ENCODE measurements at places on chromosomes 2 and 18. TPM values are rescaled to one million over a fixed set of nuclear protein-coding genes. Genes with fewer than 3 reads are reported as not detected.

DNA sequence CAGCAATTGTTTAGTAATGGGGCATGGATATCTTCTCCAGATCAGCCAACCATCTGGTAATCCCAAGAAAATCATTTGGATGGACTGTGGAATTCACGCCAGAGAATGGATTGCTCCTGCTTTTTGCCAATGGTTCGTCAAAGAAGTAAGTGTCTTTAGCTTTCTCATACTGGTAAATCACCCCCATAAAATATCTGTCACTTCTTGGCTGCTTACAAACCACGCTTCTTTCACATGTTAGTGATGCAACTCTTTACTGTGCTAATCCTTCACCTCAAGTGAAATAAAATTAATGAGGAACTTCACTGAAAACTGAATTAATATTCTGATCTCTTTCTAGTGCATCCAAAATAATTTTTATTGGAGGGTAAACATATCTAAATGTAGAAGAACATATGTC lies 18.9 kb downstream of the CPO start:
- H3K36me3 ChIP-seq = no peaks in the 10 kb centered on the region
- peaks cover 4% of the 10 kb centered on the region for H3K4me1 ChIP-seq
- no peaks in the 10 kb centered on the region for H3K27me3 ChIP-seq
- DNase-seq = no peak

GRCh38 chr2:23347471-23348092 lies 37.4 kb upstream of the KLHL29 start:
- H3K27me3 ChIP-seq = no peaks in the 10 kb centered on the region
- H3K27ac ChIP-seq = no peak overlapping the region
- DNase-seq = no peak
- H3K4me1 ChIP-seq = no peaks in the 10 kb centered on the region

- H3K4me3 ChIP-seq = no peak overlapping the region
- H3K4me1 ChIP-seq = peaks cover 10% of the 10 kb centered on the region
- H3K27ac ChIP-seq = no peak overlapping the region
- no peak for DNase-seq
- no peaks in the 10 kb centered on the region for H3K27me3 ChIP-seq
Measured at GRCh38 chr2:147482111-147482895, 362.5 kb upstream of the ACVR2A start.

- no peak overlapping the region for H3K27ac ChIP-seq
- no peak overlapping the region for H3K4me3 ChIP-seq
- peaks cover 23% of the 10 kb centered on the region for H3K4me1 ChIP-seq
- no peaks in the 10 kb centered on the region for H3K36me3 ChIP-seq
Measured at GRCh38 chr18:62374410-62374965, 49.4 kb downstream of the TNFRSF11A start.

- H3K27ac ChIP-seq = no peak overlapping the region
- H3K4me3 ChIP-seq = no peak overlapping the region
- DNase-seq = no peak
Measured at GRCh38 chr2:173151671-173152401, 76.2 kb downstream of the MAP3K20 start.

Gene GALR1
- 0.33 TPM for total RNA-seq

DNA sequence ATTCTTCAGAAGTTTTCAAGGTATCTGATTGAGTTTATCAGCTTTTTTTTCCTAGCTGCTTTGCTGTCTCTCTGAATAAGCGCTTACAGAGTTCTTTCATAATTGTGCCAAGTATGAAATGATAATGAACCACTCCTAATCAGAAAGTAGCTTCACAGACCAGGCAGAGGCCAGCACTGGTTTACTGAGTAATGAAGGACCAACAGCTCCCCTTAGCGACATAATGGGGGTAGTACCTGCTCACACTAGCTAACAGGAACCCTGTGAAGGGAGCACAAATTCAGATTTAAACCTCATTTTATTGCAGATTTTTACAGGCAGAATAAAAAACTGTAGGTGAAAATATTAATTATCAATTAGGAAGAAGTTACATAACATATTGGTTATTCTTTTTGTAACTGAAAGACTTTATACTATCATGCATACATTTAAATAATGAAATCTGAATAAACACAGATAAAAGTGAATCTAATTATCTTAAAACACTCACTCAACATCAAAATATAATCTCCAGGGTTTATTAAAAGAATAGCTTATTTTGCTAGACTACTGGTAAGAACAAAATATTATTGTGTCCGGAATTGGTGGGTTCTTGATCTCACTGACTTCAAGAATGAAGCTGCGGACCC lies 53.7 kb upstream of the LRRC30 start:
- no peak overlapping the region for H3K4me3 ChIP-seq
- no peaks in the 10 kb centered on the region for H3K4me1 ChIP-seq
- H3K27me3 ChIP-seq = no peaks in the 10 kb centered on the region

GRCh38 chr18:69808399-69808798 lies 139.3 kb downstream of the CD226 start:
- no peak overlapping the region for H3K27ac ChIP-seq
- H3K36me3 ChIP-seq = no peaks in the 10 kb centered on the region
- H3K4me3 ChIP-seq = no peak overlapping the region
- H3K27me3 ChIP-seq = no peaks in the 10 kb centered on the region

Gene TACR1
- total RNA-seq = 0.54 TPM

GRCh38 chr2:223319601-223320000 lies 267.6 kb downstream of the KCNE4 start:
- H3K27me3 ChIP-seq = no peaks in the 10 kb centered on the region
- DNase-seq = no peak
- no peak overlapping the region for H3K4me3 ChIP-seq
- peaks cover 6% of the 10 kb centered on the region for H3K4me1 ChIP-seq
- no peak overlapping the region for H3K27ac ChIP-seq

DNA sequence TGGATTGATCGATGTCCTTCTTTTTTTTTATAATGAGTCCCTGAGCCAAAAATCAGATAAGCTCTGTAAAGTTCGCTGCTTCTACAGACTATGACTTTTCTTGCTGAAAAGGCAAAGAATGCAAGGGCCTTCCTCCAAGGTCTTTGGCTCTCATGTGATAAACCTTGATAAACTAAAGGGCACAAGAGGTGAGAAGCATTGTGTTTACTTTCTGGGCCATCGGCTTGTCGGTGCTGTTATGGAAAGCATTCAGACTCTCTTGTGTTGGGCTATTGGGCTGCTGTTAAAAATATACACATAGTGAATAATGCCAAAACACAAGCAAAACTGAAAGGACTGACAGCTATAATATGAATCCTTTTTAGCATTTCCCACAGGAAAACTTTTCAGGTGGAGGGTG lies 472.4 kb upstream of the SPHKAP start:
- no peaks in the 10 kb centered on the region for H3K27me3 ChIP-seq
- DNase-seq = no peak
- no peaks in the 10 kb centered on the region for H3K36me3 ChIP-seq
- H3K27ac ChIP-seq = no peak overlapping the region
- no peaks in the 10 kb centered on the region for H3K4me1 ChIP-seq

GRCh38 chr2:108986916-108987510 lies 2.0 kb downstream of the EDAR start:
- H3K4me3 ChIP-seq = no peak overlapping the region
- H3K4me1 ChIP-seq = peaks cover 5% of the 10 kb centered on the region
- peaks cover 24% of the 10 kb centered on the region for H3K27me3 ChIP-seq
- H3K36me3 ChIP-seq = no peaks in the 10 kb centered on the region

DNA sequence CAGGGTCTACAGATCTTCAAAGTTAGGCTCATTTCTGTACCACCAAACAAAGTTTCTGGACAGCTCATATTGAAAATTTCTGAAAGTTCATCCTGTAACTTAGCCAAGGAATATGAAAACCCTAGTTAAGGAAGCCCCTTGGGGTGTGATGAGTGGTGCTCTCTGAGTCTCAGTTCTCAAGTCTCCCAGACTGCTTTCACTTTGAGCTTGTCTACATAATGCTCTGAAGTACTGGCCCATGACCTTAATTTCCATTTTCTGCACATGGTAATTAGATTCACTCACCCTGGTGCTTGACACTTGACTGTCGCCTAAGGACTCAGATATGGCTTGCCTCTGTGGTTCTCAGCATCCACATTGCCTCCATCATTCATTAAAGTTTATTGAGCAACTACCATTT lies 51.7 kb upstream of the SATB2 start:
- no peaks in the 10 kb centered on the region for H3K4me1 ChIP-seq
- no peak overlapping the region for H3K4me3 ChIP-seq
- no peak for DNase-seq
- no peaks in the 10 kb centered on the region for H3K27me3 ChIP-seq
- no peak overlapping the region for H3K27ac ChIP-seq

Measured in sigmoid colon (tissue), 7 donors.